ENCODE measurements at places on chromosomes 16 and 17.
A peak's percentile ranks its signal among the peaks of the same experiment; 100 is the strongest.

DNA sequence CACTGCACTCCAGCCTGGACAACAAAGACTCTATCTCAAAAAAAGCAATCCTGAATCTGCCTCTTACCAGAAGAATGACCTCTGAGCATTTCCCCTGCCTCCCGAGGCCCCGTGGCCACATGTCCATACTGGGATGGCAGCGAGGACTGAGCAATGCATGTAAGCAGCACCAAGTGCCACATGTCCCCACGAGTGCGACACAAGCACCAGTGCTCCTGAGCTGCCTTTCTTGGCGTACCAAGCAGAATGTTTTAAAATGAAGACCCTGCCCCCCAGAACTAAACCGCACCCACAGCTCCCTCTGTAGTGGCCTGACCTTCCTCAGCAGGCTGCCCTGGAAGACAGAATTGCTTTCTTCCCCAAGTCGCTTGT is 373.3 kb downstream of the SLC39A11 start:
- no peak for DNase-seq

- no peak for DNase-seq
These were observed 17.1 kb upstream of the FLCN start for GRCh38 chr17:17254036-17254435.

- no peak for DNase-seq
These were observed 90.0 kb upstream of the HSBP1 start for GRCh38 chr16:83717814-83718213.

DNA sequence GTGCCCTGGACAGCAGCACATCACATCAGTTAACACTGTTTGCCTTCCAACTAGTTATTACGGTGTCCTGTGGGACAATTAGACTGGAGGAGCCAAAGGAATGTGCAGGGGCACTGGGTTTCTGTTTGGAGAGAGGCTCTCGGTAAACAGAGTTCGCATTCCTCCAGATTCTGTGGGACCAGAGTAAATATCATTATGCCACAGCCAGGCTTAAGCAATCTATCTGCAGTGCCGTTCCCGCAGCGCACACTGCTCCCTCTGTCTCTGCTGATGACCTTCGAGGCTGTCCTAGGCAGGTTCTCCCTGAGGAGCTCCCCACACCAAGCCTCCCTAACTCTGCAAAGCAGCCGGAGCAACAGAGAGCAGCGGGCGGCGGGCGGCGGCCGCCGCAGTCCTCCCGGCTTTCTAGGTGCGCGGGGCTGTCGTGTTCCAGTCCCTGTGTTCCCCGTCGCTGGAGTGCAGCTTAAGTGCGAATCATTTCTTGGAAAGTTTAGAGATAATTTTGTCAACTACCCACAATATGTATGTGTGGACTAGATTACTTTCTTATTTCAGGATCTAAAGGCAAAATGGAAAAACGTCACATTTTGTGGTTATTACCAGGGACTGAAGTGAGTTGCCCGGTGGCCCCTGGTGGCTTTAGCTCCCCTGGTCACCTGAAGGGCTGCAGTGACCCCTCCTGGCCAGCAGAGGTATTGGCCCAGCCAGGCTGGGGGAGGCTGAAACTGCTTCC is 43.3 kb downstream of the PGS1 start:
- DNase-seq = peak; percentile 49

DNA sequence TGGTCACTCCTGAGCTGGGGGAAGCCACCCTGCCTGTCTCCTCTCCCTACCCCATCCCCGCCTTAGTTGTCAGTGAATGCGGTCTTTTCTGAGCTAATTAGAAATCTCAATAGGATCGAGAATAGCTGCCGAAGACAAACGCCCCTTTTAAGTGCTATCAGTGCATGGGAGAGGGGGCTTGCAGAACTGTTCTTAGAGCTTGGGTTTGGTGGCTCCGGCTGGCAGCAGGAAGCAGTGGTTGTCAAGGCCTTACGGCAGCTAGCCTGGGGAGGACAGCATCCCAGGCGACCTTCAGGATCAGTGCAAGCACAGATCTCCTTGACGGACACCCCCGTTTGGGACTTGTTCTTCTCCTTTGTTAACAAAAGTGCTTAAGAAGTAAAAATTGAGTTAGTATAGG is 195.1 kb downstream of the CCDC182 start:
- no peak for DNase-seq

DNA sequence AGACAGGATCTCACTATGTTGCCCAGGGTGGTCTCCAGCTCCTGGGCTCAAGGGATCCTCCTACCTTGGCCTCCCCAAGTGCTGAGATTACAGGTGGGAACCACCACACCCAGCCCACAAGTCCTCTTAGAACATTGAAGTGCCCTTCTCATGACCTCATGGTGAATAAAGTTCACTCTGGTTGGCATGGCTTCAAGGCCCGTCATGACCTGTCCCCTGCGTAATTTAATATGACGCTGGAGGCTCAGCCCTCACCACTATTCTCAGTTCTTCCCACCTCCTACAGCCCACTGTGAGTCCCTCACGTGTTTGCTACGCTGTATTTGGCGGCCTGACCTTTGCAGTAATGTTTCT is 1.9 kb downstream of the ENDOV start:
- no peak for DNase-seq

GRCh38 chr16:19389246-19389645 is 28.4 kb upstream of the TMC5 start:
- DNase-seq = peak; percentile 58

DNA sequence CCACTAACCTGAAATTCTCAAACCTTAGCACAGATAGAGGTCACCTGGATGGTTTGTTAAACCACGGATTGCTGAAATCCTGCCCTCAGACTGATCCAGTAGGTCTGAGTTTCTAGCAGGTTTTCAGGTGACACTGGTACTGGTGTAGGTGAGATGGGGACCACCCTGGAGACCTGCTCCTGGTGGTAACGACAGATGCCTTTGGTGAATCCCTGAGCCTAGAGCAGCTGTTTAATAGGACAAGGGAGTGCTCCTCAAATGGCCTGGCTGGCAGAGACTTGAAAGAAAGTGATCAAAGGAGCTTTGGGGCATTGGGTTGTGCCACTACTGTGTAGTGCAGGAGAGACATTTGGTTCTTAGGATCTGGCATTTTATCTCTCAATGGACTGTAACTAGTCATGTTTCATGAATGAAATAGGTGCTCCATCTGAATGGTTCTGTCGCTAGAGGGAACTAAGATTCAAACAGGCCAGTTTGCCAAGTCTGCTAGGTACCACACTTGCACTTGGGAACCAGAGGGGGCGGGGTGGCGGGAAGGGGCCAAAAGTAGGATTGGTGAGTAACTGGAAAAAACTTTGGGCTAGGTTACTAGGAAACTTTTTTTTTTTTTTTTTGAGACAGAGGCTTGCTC is 2.9 kb upstream of the IFI35 start:
- no peak for DNase-seq

DNA sequence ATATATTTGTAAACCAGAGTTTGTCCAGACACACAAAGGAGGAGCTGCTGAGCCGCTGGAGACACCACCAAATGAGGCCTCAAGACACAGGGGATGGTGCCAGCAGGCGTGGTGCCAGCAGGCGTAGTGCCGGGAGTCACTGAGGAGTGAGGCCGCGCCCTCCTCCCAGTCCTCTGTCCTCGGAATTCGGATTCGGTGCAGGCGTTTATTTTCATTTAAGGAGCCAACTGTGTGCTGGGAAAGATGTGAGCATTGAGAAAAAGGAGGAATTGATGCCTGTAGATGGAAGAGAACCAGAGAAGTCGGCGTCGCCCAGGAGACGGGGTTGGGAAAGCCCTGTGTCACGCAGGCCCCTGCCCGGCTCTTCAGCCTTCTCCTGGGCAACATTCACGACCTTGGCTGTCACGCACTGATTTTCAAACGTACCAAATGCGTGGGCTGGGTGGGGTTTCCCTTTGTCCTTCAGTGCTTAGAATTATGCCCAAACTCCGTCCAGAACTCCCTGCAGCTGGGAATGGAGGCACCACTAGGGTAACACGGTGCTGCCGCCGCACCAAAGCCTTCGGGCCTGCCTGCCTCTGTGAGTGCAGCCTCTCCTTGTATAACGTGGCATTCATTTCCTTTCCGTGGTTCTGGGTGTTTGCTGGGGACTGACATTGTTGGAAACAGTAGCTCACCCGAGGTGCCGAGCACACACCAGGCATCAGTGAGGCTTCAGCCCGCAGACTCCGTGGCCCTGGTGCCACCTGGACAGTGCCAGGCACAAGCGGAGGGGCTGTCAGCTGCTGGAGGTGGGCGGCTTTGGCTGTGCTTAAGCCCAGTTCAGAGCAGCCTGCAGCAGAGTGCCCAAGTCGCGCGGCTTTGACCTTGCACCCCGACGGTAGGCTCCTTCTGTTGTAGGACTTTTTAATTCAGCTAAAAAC is 49.0 kb upstream of the CHMP6 start:
- peak; percentile 81 for DNase-seq

GRCh38 chr16:52383119-52383518 is 163.8 kb downstream of the TOX3 start:
- no peak for DNase-seq

GRCh38 chr16:615122-615521 is 15.7 kb upstream of the WFIKKN1 start:
- DNase-seq = no peak

DNA sequence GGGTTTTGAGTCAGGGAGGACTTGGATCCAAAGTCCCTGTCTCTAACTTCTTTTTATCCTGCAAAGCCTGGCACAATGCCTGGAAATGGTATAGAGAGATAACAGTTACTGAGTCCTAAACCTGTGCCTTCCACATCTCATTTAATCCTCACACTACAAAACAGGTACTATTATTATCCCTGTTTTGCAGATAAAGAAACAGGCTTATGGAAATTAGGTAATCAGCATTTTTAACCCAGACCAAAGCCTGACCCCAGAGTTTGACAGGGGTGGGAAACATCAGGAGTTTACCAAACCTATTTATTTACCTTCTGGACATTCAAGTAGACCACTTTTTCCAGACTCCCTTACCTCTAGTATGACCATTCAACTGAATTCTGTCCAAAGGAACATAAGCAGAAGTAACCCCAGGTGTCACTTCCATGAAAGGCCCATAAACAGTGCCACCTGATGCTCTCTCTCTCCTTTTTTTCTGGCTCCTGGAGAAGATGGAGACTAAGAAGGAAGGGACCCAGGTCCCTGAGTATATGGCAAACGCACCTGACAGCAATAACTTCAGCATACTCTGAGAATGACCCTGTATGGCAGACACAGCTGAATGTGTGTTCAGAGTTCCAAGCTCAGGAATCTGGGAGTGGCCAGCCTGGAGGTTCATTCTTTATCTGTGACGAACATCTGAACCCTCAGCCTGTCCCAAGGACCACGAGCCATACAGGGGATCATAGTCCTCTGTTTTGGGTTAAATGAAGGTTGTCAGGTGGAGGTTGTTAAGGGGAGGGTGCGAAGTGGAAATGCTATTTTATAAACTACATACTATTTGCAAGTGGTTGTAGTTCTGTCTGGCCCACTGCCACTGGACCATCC is 62.7 kb downstream of the HLF start:
- DNase-seq = no peak

DNA sequence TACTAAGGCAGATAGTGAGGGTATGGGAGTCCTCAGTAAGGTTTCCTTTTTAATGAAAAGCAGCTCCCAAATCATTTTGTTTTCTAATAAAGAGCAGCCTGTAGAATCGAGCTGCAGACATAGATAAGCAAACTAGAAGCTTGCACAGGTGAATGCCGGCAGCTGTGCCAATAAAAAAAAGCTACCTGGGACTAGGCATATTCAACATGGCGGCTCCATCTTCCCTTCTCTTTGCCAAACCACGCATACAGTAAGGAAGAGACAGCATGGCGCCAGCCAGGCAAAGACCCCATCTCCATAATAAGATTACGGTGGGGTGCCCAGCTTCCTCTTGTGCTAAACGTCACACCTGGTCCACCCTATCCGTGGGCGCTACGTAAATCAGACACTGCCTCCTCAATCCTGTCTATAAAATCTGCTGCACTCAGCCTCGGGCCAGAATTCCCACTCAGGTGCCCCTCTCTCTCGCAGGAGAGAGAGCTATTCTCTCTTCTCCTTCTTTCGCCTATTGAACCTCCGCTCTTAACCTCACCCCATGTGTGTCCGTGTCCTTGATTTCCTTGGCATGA is 92.7 kb upstream of the FA2H start:
- DNase-seq = no peak

- peak; percentile 31 for DNase-seq
These were observed 74.1 kb downstream of the SNX11 start for GRCh38 chr17:48181653-48182052.

DNA sequence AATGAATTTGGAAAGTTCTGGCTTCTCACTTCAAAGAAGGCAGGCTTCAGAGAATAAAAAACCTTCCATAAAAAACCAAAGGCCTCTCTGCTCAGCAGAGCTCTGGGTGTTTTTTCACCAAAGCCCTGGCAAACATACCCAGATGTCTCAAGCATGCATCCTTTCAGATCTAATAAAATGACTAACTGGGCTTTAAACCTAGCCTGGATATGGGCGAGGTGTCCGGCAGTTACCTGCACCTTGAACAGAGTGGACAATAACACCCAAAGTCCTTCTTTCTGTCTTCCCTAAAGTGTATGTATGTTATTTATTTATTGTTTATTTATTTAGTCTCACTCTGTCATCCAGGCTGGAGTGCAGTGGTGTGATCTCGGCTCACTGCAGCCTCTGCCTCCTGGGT is 469.3 kb downstream of the XYLT1 start:
- DNase-seq = no peak

GRCh38 chr17:80703142-80703478 is 158.5 kb downstream of the RPTOR start:
- no peak for DNase-seq

DNA sequence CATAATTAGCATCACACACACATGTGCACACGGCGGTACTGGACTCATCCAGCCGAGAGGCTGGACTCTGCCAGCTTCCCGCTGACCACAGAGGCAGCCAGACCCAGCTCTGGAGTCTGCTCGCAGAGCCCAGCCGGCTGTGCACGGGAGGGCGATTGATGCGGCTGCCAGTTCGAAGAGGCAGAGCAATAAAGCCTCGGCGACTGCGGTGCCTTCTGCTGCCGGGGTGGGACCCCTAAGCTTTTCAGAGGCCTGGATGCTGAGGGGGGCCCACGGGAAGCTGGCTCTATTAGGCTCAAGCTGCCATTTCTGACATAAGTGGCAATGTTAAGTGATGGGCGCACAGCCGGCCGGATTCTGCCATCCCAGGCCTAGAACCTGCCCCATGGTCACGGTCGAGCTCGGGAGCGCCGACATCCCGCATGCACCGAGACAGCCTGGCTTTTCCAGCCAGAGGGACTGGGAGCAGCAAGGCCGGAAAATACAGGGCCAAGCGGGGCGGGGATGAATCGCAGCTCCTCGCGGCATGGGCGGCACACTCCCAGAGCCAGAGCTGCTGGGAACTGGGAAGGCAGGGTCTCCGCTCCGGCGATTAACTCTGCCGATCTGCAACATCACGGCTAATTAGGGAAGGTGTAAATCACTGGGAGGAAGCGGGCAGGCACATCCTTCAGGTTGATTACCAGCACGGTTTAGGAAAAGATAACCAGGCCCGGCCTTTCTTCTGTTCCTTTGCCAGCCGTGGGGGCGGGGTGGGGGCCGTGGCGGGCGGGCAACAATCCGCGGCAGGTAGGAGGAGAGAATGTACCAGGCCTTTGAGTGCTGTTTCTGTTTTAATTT is 57.7 kb downstream of the TBC1D16 start:
- no peak for DNase-seq

Data from COR-L47 (cell line).